ENCODE measurements at places on chromosomes 7 and 10.

DNA sequence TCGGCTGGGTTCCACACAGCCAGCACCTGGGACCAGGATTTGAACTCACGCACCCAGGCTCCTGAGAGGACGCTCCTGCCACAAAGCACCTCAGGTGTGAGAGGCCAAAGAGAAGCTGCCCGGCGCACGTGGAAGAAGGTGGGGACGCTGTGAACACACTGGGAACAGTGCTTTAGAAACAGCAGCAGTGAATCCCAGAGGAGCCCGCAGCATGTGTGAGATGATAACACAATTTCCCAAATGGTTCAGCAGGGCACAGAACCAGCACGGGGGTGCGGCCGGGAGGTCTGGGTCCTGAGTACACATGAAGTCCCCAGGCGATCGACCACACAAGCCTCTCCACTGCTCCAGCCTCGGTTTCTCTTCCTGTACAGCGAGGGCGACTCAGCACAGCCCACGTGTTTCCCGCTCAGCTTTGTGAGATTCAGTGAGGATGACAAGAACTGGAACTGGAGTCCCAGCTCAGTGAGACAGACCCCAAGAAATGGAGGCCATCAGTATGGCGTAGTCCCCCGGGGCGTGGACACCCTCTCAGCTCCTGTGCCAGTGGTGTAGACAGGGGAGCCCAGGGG, 188.3 kb downstream of the MAD1L1 start:
- no peak for DNase-seq

DNA sequence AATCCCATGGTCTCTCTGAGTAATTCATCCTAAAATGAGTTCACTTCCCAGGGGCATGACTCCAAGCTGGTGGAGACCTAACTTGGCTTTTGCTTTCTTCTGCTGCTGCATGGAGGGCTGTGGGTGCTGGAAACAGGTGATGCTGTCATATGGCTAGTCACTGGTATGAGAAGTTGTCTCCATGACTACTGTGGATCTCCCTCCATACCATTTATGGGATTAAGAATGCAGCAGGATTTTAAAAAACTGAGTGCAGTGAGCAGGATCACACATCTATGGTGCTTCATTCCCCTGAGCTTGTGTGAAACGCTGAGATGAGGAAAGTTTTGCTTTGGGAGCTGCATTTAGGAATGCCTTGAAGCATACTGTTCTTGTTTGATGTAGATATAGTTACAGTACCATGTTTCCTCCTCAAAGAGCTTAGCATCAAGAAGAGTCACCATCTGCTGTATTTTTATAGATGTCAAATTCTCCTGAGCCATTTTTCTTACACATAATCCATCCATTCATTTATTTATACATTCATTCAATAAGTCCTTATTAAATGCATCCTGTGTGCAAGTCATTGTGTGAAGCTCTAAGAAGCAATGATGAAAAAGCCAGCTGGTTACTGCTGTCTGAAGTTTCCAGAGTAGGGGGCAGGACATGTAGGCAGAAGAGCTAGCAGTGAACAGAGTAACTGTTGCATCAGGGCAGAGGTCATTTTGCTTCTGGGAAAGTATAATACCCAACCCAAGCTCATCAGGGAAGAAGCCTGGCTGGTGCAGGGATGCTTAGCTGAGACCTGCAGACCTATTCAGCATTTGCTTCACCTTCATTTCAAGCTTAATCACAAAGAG, 534.8 kb downstream of the AUTS2 start:
- no peak for DNase-seq

DNA sequence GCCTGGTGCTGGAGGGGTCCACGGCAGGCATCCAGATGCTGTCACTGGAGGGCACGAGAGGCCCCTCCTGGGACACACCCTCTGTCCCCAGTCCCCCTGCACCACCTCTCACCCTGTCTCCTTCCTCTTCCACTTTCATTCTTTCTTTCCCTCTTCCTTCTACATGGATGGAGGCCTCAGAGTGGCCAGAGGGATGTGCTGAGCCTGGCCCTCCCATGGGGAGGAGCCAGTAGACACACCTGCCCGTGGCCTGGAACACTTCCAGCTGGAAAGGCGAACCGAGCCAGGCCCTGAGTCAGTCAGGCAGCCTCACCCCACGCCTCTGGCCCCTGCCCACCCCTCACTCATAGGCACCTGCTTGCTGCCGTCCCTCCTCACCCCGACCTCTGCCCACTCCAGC, 55.9 kb upstream of the MXI1 start:
- DNase-seq = no peak

GRCh38 chr7:11170863-11171568, 197.3 kb downstream of the PHF14 start:
- DNase-seq = no peak

GRCh38 chr10:74831518-74832120, 5.2 kb downstream of the KAT6B start:
- DNase-seq = no peak

DNA sequence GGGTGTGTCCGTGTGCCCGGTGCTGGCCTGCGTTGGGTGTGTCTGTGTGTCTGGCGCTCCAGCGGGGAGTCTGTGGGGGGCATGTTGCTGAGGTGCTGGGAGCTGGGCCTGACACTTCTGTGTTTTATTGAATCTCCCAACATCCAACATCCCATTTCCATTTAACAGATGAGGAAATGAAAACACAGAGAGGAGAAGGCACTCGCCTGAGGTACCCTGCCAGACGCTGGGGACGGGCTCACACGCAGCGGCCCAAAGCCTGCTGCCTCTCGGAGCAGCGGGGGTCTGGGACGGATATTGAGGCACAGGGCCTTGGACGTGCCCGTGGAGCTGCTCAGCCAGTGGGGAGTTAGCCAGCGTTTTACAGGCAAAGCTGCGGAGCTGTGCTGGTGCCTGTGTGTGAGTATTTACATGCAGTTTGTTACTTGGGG, 133.9 kb downstream of the DNAJB6 start:
- no peak for DNase-seq

GRCh38 chr7:130490888-130491804, 739 bp upstream of the MEST start:
- DNase-seq = no peak

- DNase-seq = no peak
Measured at GRCh38 chr10:17782921-17783665, 26.1 kb upstream of the MRC1 start.

DNA sequence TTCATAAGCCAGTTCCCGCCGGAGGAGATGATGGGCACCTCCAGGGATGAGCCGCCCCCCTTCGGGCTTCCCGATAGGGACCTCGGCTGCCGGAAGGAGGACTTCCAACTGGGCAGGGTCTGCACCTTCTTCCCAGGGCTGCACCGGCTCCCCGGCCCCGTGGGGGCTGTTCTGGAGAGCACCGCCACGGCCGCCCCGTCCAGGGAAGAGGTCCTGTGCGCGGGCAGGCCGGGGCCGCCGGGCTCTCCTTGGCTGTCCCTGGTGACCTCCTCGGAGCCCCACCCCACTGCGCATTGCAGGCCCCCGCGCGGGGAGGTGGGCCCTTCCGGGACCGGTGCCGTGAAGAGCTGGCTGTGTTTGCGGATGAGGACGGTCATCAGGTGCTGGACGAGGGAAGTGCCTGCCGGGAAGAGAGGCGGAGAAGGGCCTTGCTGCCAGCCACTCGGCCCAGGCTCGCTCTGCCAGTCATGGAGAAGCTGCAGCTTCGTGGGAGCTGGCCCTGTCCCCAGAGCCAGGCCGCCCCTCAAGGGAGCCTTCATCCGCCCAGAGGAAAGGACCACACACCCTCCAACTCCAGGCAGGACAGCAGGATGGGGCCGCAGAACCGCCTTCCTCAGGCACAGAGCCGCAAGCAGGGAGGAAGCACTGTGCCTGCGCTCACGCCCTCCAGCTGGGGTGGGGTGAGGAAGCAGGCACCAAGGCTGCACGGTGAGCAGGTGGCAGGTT, 144.4 kb downstream of the MAPK8 start:
- no peak for DNase-seq

DNA sequence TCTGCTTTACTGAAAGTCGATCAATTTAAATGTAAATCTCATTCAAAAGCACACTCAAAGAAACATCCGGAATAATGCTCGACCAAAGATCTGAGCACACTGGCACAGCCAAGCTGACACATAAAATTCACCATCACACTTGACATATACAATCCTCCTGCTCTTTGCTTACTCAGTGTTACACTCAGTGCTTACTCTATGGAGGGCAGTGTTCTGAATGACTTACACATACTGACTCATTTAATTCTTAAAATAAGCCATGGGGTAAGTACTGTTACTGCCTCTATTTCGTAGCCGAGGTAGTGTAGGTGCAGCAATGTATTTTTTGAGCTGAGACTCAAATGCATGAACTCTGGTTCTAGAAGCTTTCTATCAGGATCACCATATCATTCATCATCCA, 421.5 kb upstream of the LRRN3 start:
- DNase-seq = no peak

DNA sequence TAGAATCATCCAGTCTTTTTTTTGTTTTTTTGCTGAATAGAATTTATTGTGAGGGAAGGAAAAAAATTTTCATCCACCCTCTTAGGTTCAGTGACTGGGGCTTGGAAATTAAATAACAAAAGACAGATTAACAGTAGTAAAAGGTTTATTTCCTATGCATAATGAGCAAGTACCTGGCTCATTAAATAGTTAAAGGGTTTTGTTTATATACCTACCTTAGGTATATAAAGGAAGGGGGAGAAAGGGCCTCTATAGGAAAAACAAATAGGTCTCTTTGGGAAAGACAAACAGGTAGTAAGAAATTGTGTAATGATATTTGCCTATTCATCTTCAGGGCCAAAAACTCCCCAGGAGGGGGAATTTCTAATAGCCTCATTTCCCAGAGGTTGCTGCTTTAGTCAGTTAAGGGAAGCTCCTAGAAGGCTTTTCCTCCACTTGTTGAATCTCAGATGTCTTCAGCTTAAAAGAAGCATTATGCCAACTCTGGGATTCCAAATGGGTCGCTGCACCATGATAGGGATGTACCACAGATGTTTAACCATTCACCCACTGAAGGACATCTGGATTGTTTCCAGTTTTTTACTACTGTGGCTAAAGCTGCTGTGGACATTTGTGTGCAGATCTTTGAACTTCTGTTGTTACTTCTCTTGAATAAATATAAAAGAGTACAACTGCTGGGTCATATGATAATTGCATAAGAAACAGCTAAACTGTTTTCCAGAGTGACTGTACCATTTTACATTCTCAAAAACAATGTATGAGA, 11.3 kb downstream of the ACADSB start:
- no peak for DNase-seq

GRCh38 chr10:43801140-43801539, 152.5 kb upstream of the ZNF32 start:
- no peak for DNase-seq

DNA sequence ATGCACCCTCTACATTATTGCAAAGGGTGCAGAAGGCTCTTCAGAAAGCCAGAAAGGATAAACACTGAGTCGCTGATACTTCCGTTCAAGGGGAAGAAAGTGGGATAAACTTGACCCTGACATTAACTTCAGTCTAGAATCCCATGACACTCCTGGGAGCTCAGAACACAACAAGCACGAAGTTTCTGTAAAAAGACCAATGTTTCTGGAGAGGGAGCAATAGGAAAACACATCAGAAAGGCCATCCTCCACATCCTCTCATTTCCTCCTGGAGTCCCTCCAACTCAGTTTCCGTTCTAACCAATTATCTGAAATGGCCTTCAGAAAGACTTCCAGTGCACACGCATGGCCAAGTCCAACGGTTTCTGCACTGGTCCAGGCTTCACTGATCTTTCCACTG, 113.5 kb downstream of the SORBS1 start:
- no peak for DNase-seq

Measured in fibroblast of skin of left biceps (primary cell).